ENCODE measurements at places on chromosomes 11 and 22.
A peak's percentile ranks its signal among the peaks of the same experiment; 100 is the strongest.

DNA sequence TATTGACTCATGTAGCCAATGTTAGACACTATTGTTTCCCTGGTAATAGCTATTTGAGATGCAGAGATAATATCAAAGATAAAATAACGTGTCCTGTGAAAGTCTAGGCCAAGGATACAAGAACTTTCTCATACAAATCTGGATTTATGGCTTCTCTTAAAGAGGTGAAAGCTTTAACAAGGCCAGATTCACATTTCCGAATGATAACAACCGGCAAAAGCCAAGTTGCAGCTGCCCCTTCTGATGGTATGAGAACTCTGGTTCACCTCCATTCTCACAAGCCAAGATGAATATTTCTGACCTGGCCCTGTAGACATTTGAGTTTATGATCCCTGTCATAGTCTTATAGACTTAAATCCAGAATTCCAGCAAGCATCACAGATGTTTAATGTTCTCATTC is 230.4 kb upstream of the ZC3H12C start:
- no peak for DNase-seq

GRCh38 chr11:85922367-85922766 is 67.2 kb downstream of the CCDC83 start:
- no peak for DNase-seq

- no peak for DNase-seq
These were observed 13.5 kb downstream of the SGSM1 start for GRCh38 chr22:24819487-24819886.

DNA sequence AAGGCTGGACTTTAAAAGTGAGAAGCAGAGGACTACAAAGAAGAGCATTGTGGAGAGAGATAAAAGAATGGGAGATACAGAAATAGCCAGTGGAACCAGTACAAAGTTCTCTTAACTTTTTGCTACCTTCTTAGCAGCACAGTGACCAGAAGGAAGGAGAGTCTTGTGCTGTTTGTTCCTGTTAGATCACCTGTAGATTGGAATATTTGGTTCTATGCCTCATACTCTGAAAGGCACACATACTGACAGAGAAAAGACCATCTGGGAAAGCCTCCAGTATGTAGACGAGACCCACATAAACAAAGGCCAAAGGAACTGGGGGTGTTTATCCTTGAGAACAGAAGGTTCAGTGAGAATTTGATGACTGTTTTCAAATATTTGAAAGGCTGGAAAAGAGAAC is 18.7 kb downstream of the RNF141 start:
- no peak for DNase-seq

- DNase-seq, result peak; percentile 95
These were observed 19.7 kb downstream of the RAB30 start for GRCh38 chr11:83051760-83052671.

- DNase-seq, result no peak
These were observed 241.6 kb downstream of the ST3GAL4 start for GRCh38 chr11:126597041-126597440.

- no peak for DNase-seq
These were observed 6.9 kb downstream of the CADM1 start for GRCh38 chr11:115497303-115497702.

GRCh38 chr11:115964091-115964490 is 459.9 kb upstream of the CADM1 start:
- no peak for DNase-seq

GRCh38 chr11:36034551-36035331 is 90.9 kb downstream of the LDLRAD3 start:
- DNase-seq, result peak; percentile 91

GRCh38 chr11:65487467-65488272 is 11.2 kb upstream of the MALAT1 start:
- peak; percentile 100 for DNase-seq

- peak; percentile 75 for DNase-seq
These were observed 415.3 kb upstream of the CADM1 start for GRCh38 chr11:115919341-115920091.

DNA sequence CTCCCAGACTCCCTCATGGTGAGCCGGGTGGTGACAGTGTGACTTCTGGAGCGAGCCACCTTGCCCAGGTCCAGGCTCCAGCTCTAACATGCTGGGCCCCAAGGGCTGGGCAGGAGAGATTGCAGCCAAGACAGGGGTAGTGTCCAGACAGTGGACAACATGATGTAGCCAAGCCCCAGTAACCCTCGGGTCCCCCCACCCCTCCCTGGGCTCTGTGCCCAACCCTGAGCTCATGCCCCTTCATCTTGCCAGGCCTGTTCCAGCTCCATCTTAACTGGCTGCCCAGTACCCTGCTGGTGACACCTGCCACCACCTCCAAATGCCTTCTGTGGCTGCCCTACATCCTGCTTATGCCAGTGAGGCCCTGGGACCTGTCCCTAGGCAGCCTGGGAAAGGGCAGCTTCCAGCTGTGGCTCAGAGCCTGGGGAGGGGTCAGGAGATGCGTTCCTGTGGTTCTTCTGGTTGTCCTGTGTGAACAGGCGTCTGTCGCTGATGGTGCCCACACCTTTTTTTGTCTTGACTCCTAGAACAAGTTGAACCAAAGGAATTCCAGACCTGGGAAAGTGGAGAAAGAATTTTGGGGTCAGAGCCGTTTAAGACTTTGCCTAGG is 12.5 kb upstream of the SYT12 start:
- no peak for DNase-seq

- peak; percentile 94 for DNase-seq
These were observed 3.6 kb downstream of the SHISAL1 start for GRCh38 chr22:44309137-44309536.

GRCh38 chr11:67504950-67505581 is at the start of gene PITPNM1:
TSS of gene PITPNM1 (minus strand) at chr11:67505363. CDS start at chr11:67504180, 1,183 bp downstream.
- DNase-seq, result peak; percentile 67

DNA sequence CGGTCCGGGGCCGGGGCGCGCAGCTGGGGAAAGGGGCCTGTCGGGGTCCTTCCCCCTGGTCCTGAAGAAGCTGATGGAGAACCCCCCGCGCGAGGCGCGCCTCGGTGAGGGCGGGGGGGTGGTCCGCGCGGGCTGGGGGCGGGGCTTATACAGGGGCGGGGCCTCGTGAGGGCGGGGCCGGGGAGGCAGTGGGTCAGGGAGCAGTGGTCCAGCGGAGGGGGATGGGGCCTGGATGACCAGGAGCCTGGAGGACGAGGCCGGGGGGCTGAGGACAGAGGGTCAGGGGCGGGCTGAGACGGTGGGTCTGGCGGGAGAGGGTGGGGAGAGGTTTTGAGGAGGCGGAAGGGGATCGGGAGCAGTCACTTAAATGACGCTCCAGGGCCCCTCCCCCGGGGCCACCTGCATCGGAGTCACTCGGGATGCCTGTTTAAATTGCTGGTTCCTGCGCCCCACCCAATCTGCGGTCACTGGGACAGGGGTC is 396 bp downstream of the TEF start:
- DNase-seq, result peak; percentile 57

DNA sequence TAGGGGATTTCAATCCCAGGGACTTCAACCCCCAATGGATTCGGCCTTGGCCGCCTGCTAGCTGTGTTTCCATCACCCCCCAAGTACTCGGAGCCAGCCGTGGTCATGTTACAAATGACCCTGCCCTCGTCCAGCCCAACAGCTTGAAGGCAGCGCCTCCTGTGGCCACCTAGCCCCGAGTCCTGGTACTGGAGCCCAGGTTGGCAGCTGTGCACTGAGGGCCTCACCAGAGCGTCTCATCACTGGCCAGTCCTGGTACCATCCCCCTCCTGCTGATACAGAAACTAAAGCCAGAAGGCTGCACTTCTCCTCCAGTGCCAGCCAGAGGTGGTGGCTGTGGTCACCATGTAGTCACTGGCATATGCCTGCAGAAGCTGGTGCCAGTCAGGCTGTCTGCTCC is 44.9 kb upstream of the FADD start:
- DNase-seq, result no peak

GRCh38 chr11:47161890-47162289 is 14.8 kb downstream of the ARFGAP2 start:
- no peak for DNase-seq

All from fibroblast of skin of back (primary cell).